Heart right ventricle (tissue), 16 donors: ENCODE measurements at places on chromosomes 2 and 18. TPM values are rescaled to one million over a fixed set of nuclear protein-coding genes. Genes with fewer than 3 reads are reported as not detected.

Gene TFCP2L1
- 0.04 TPM for total RNA-seq

Gene DOK6
- total RNA-seq: 4.4 TPM

Gene CEP68
- 28.4 TPM for total RNA-seq

Gene OR6B2
- not detected for total RNA-seq

Gene AGXT
- total RNA-seq: not detected

Gene COL5A2
- total RNA-seq: 4.8 TPM
